ENCODE measurements at places on chromosomes 1 and 21.

DNA sequence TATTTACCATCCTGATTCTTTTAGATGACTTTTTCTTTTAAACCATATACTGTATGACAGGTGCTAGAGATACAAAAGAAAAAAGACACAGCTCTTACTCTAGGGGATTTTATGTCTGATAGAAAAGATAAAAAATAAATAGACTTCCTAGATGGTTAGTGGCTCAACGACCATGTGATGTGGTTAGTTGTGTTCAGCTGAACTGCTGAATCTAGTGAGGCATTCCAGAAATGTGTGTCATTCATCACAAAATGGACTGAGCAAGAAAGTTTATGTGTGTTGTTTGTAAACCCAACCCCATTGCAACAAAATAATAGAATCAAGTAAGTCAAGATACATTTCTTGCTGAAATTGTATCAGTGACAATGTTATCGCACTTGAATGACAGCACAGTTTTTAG is 205.8 kb upstream of the LYPLAL1 start:
- no peak for DNase-seq

DNA sequence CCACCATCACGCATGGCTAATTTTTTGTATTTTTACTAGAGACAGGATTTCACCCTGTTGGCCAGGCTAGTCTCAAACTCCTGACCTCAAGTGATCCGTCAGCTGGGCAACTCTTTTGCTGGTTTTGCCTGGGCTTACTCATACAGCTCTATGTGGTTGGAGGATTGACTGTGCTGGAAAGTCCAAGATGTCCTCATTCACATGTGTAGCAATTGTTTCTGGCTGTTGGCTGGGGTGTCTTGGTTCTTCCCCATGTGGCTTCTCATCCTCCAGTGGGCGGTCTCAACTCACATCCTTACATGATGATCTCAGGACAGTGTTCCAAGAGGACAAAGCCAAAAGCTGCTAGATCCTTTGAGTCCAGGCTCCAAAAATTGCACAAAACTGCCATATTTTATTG is 53.3 kb downstream of the TEX35 start:
- peak; percentile 14 for DNase-seq

DNA sequence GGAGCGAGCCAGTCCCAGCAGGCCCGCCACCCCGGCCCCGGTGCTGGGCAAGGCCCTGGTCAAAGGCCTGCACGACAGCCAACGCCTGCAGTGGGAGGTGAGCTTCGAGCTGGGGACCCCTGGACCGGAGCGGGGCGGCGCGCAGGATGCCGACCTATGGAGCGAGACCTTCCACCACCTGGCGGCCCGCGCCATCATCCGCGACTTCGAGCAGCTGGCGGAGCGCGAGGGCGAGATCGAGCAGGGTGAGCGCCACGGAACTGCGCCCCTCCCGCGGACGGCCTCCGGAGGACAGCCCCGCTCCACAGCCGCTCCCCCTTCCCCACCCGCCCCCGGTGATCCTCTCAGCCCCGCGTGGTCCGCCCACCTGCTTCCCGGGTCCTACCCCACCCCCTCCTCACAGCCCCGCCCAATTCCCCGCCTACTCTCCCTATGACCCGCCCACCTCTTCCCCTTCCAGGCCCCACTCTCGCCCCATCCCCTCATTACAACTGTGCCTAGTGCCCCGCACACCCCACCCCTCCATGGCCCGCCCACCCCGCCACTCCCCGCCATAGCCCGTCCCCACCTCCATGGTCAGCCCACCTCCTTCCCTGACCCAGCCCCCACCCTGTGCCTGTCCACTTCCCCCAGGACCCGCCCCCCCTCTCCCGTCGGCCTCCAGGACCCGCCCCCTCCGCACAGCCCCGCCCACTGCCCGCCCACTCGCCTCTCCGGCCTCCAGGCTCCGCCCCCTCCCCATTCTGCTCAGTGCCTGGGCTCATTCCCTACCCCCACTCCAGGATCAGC is 52.7 kb downstream of the VWA5B1 start:
- DNase-seq = no peak

DNA sequence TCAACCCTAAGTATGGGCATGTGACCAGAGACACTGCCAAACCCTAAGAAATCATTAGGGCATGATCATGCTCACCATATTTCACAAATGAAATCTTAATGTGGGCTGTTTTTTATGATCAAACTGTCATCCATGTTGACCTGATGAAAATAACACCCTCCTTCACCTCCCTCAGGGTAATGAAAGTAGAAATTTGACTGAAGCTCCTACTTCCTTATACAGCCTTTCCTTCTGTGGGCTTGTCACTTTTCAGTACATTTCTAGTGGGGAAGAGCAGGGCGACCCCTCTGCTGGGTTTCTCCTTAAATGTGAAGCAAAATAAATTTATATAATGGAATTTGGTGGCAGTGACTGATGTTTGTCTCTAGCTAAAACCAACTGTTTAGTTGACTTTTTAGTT is 25.9 kb downstream of the IVNS1ABP start:
- no peak for DNase-seq

GRCh38 chr1:194866153-194866552 is 1679.7 kb upstream of the B3GALT2 start:
- DNase-seq = no peak

DNA sequence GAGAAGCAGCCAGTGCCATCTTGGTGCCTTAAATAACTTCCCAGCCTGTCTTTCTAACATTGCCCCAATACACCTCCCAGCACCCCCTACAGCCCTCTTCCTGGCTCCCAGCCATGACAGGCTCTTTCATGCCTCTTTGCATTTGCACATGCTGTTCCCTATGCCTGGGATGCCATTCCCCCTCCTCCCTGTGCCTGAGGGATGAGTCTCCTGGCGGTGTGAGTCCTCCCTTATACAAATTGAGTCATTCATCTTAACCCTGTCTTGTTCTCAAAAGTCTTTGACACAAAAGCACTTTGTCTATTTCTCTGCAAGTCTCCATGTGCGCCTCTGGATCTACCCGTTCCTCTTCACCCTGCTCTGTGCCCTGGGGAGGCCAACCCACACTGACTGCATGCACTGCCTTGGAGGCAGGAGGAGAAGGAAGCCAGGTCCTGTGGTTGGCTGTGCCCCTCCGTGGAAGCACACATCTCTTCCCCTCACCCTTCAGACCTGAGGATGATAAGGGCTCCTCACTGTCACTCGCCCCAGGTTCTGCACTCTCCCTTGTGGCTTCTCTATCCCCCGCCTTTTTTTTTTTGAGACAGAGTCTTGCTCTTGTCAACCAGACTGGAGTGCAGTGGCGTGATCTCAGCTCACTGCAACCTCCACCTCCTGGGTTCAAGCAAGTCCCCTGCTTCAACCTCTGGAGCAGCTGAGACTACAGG is 25.1 kb downstream of the CDCP2 start:
- no peak for DNase-seq

DNA sequence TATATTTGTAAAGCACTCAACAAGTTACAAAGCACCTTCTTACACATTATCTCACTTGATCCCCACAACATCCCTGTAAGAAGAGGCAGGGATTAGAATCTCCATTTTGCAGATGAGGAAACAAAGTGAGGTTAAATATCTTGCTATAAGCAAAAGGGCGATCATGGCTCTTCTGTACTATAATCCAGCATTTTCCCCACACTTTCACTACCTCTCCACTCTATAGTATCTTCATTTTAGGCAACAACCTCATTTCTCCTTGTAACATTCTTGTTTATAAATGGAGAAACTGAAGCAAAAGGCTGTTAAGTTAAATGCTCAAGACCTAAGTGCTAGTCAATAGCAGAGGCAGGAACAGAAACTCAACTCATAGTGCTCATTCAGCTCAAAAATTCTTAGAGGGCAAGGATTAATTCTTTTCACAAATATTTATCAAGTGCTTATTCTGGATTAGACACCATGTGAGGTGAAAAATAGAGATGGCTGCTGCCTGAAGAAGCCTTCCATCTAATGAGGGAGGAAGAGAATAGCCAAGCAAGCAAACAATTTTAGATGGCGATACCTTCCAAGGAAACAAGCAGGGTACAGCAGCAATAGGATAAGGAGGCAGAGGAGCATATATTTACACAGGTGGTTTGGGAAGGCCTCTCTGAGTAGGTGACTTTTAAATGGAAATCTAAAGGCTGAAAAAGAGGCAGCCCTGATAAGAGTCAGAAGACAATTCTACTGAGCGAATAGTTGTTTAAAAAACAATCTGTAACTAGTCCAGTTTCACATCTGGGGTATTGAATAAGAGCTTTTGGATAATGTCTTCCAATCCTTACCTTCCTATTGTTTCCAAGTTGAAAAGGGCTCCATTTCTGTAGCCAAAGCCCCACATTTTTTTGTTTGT is 3.5 kb downstream of the ERRFI1 start:
- no peak for DNase-seq

GRCh38 chr1:244852694-244853093 is 11.6 kb downstream of the HNRNPU start:
- DNase-seq = no peak

GRCh38 chr1:173297798-173298391 is 90.8 kb upstream of the TNFSF4 start:
- no peak for DNase-seq

DNA sequence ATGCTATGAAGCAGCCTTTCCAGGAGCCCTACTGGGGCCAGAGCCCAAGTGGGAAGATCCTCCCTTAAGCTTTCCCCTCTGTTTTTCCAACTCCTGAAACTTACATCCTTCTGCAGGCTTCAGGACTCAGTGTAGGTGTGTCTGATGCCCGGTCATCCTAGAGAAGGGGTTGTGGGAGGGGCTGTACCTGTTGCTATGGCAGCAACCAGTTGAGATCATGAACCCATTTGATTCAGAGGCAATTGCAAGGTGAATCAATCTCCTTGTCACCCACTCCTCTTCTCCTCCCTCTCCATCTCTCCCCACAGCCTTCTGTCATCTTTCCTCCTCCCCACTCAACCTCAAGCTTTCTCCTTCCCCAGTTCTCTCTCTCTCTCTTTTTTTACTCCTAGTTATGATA is 151.8 kb downstream of the CACNA1E start:
- no peak for DNase-seq

DNA sequence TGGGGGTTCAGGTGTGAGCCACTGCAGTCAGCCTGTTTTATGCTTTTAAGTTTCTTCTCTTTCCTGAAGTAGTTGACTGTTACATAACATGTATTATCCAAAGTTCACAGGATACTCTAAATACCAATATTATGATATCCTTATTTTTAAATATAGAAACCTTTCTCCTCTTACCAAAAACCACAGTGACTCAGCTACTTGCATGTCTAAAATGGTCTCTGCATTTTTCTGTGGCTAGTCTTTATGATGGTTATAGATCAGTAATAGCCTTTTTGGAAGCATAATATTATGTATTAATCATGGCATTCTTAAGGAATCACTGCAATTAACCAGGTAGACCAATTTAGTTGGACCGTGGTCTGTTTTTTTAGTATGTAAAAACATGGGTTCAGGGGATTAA is 210.8 kb upstream of the CACYBP start:
- no peak for DNase-seq
